AML-193 (cell line): ENCODE measurements at places on chromosomes 2 and 18.

- DNase-seq: no peak
Observed at GRCh38 chr2:199833525-199833924, 17.5 kb downstream of the FTCDNL1 start.

DNA sequence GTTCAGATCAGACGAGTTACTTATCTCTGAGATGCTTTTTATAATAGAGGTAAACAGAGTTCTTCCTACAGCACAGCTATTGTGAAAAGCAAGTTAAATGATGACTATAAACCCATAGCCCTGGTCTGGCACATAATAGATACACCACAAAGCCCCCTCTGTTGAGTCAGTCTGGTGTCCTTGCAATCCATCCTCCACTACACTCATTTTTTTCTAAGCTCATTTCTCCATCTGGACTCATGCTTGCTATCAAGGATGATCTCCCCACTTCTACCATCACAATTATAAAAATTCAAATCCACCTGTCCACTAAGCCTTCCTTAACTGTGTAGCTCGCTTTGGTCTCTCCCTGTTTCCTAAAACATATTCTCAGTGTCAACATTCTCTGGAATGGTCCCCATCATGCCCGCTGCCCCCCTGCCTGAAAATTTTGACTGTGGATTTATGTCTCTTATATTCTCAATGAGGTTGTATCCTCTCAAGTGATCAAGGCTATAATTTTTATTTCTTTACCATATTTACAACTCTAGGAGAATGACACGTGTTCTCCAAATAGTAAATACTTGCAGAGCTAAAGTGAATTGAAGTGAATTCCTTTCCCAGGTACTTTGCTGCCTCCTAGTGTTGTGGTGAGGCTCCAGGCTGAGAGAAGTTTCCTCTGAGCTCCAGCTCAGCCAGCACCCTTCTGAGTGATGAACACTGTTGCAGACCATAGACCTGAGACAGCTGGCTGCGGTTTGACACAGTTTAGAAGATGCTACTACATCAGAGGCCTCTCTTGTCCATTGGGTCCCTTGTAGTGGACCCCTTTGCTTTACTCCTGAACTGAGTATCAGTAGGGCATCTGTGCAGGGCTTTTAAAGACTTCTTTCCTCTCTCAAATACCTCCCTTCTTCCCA lies 108.7 kb downstream of the DPP10 start:
- peak; percentile 37 for DNase-seq

DNA sequence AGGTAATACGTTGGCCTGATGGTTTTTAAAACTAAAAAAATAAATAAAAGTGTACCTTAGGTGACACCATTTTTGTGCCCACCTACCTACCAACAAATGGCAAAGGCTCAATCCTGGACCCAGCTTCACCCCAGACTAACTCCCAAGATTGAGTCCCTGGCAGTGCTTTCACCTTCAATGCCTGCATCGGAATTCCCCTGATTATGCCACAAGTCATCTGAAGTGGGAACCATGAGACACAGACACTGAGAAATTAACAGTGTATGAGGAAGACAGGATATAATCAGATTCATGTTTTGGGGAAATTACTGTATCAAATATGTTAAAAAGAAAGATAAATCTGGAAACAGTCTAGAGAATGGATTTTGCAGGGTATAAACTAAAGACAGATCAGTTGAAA lies 41.6 kb downstream of the ZBTB14 start:
- DNase-seq: no peak

- no peak for DNase-seq
Observed at GRCh38 chr2:158575051-158575635, 118.4 kb downstream of the PKP4 start.

DNA sequence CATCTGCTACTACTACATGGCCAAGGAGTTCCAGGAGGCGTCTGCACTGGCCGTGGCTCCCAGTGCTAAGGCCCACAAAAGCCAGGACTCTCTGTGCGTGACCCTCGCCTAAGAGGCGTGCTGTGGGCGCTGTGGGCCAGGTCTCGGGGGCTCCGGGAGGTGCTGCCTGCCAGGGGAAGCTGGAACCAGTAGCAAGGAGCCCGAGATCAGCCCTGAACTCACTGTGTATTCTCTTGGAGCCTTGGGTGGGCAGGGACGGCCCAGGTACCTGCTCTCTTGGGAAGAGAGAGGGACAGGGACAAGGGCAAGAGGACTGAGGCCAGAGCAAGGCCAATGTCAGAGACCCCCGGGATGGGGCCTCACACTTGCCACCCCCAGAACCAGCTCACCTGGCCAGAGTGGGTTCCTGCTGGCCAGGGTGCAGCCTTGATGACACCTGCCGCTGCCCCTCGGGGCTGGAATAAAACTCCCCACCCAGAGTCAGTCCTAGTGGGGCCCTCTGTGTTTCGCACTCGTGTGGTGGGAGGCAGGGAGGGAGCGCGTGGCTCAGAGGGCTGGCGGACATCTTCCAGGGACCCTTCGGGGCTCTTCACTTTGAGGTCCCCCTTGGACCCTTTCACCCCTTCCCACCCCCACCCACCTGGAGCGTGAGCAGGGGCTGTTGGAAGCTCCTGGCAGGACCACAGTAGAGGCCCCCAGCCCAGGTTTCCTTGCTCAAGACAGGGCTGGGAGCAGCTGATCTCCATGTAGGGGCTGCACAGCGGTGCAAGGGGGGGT lies 5.7 kb downstream of the GPR35 start:
- no peak for DNase-seq

GRCh38 chr2:107235491-107236254 lies 349.7 kb upstream of the ST6GAL2 start:
- DNase-seq: no peak

GRCh38 chr2:231877533-231878456 lies 48.4 kb downstream of the NPPC start:
- DNase-seq: no peak

DNA sequence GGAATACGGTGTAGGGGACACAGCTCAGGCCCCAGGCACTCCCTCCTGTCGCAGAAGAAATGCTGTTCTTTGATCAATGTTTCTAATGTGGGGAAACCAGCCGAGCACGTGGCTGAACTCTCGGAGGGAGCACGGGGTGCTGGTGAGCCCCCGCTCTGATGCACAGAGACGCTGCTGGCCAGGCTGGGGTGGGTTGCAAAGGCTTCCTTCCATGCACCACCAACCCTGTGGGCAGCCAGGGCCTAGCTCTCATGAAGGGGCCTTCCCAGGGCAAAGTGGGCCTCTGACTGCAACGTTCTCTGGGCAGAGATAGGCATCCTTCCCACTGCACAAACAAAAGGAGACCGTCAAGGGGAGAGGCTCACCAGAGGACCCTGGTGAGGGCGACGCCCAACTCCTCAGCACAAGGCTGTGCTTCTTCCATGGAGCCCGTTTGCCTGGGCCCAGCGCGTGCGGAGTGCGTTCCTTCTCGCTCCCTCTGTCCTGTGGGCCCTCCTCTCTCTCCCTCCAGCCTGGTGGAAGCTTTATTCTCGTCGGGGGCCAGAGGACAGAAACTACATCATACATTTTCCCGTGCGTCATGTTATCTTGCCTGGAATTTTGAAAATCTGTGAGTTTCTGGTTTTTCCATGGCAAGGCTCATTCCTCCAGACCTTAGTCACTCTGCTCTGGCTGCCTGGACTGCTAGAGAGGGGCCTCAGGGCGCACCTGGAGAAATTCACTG lies 61.1 kb upstream of the SP3 start:
- no peak for DNase-seq

GRCh38 chr2:194603429-194603828 lies 1053.6 kb upstream of the SLC39A10 start:
- no peak for DNase-seq

DNA sequence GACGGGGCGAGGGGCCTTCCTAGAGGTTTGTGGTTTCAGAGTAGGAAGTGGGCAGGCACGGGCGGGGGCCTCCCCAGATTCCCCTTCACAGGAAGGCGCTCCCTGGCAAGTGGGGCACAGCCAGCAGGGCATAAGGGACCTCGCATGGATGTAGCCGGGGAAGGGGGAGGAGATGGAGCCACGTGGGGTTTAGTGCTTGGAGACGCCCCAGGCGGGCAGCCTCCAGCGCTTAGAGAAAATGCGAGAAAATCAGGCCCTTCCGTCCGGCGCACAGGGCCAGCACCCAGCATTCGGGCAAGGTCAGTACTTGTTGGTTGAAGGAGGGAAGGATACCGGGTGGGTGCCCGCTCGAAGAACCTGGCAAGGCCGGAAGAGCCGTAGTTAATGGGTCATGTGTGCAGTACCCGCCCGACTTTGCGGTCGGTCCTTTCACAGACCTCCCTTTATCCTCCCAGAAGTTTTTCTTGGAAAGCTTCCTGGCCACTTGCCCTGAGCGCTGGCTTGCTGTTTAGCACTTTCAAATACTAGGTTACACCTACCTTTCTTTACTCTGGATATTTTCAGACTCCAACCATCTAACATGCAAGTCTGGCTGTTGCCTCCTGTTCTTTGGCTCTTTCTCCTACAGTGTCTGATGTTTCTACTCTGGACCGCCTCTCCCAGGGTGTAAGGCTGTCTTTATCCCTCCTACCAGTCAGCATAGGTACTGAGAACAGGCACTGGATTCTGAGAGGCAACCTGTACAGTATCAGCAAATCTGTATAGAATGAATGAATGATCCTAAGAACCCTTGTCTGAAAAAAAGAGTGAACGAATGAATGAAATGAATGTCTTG lies 78.1 kb downstream of the CIB4 start:
- DNase-seq: no peak

DNA sequence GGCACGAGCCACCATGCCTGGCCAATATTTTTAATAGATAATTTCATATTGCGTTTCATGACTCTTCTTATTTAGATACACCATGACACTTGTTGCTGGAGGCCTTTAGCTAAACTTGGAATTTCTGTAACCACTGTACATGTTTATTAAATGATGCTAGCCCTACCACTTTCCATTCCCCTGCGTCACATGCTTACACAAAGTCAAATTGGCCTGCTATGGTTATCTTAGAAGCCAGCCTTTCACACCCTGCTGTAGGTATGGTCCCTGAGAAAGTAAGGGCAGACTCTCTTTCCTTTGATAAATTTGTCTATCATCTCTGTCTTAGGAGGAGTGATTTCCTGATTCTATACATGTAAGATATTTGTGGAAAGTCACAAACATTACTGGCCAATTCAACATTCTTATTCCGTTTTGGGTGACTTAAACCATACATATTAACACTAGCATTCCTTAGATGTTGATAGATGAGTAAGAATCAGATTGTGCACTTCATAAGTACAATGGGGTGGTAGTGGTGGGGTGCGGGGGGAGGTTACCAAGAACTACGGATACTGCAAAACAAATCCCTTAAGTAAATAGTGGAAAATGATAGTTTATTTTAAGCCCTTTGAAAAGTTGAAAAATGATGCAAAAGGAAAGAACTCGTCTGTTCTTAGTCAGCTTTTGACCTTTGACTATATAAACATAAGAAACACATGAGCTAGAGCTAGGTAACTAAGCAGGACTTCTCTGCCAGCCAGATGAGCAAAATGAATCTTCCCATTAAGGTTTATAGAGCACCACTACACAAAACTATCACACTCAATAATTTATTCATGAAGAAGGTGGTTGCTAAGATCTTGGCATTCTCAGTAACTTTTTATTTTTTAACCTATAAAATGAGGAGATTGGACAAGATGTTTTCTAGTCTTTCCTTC lies 7.9 kb upstream of the NDUFV2 start:
- DNase-seq: no peak

- no peak for DNase-seq
Observed at GRCh38 chr18:63309422-63309821, 10.1 kb downstream of the BCL2 start.

DNA sequence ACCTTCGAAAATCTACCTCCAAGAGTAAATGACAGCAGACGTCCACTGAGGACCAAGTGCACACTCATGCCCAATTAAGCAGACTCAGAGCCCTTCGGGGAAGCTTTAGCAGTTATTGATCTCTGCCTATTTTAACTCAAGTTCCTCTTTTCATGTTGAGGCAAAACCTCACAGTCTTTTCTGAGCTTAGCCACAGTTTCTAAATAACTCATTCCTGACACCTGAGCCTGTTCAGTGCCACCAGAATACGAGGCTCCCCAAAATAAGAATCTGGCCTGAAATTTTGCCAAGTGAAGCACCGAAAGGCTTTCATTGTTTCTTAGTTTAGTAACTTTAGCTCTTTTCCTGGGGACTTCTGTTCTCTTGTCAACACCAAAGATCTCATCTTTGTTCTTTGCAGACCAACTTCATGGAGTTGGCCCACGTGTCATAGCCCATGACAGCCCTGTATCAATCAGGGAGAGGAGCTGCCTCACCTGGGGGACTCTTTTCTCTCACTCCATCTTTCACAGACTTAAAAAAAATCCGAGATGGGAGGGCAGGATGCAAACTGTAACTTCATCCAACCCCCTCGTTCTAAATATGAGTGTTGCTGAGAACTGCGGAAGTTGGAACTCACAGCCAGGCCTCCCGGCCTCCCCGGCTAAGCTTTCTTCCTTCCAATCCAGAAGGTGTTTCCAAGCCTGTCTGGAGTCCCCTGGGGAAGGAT lies 22.2 kb downstream of the INPP5D start:
- DNase-seq: peak; percentile 14

DNA sequence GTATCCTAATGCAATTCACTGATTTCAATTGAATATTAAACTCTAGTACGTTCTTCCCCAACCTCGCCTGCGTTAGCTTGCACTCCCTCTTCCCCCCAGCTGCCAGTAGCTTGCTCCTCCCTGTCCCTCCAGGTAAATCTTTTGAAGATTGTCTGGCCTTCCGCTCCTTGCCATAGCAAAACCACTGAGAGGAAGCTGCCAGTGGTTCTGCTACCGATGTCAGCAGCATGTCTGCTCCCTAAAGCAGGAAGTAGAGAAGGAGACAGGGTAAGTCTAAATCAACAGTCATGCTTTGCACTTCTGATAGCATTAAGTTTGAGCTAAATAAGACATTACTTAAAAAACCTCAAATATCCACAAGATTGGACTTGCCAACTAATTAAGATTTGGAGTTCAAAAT lies 89.1 kb downstream of the SCN2A start:
- DNase-seq: no peak

DNA sequence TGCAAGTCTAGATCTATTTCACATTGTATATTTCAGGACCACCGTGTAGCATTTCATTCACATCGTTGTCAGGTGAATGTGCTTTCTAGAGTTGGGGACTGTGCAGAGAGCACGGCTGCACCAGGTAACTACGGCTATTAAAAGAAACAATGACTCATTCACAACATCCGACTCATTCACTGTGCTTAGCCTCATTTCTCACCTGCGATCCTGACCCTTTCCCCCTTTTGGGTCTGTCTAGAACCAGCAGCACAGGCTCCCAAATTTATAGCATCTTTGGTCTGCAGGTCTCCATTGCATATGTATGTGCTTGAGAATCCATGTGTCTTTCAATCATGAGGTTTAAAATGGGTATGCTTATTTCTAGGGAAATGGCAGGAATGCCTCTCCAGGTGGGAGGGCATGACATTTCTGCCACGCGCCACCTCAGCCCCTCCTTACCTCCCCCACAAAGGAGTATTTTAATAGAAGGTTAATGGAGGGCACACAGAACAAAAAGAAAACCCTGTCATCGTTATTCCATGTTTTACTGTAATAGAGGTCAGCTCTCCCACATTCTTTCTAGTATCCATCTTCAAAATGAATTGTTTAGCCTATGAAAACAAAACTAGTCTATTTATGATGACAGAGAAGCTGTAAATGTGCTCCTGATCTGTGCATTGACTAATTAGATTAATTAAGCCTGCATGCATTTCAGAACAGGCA lies 246.7 kb upstream of the EPHA4 start:
- DNase-seq: no peak
